ENCODE measurements at places on chromosomes 5 and 9. TPM values are rescaled to one million over a fixed set of nuclear protein-coding genes. Genes with fewer than 3 reads are reported as not detected.

PCDHA9 gene
- total RNA-seq = not detected

TAF11L5 gene
- not detected for total RNA-seq

TUSC1 gene
- 2.4 TPM for total RNA-seq

ARSI gene
- total RNA-seq = 0.65 TPM

GFPT2 gene
- total RNA-seq = 1.6 TPM

GRCh38 chr5:68225188-68225910 lies 9.8 kb downstream of the PIK3R1 start:
- no peaks in the 10 kb centered on the region for H3K27me3 ChIP-seq
- DNase-seq = no peak
- 0 out of 2 replicates have a peak, but pooled peaks cover 11% of the 10 kb centered on the region for H3K4me1 ChIP-seq
- H3K27ac ChIP-seq = peak overlapping the region; percentile 27
- peaks cover 8% of the 10 kb centered on the region for H3K36me3 ChIP-seq

GRCh38 chr5:15529821-15530220 lies 29.8 kb downstream of the FBXL7 start:
- H3K27ac ChIP-seq = no peak overlapping the region
- H3K4me1 ChIP-seq = no peaks in the 10 kb centered on the region
- H3K36me3 ChIP-seq = no peaks in the 10 kb centered on the region
- no peak overlapping the region for H3K4me3 ChIP-seq

DNA sequence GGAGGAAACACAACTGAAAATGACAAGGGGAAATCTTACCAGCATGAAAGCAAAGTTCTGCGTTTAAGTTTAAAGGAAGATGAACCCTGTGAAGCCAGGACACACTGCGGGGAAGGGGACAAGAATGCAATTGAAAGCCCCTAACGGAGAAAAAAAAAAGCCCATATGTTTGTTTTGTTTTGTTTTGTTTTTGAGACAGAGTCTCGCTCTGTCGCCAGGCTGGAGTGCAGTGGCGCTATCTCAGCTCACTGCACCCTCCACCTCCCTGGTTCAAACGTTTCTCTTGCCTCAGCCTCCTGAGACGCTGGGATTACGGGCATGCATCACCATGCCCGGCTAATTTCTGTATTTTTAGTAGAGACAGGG lies 2.9 kb downstream of the STK10 start:
- no peaks in the 10 kb centered on the region for H3K27me3 ChIP-seq
- no peak overlapping the region for H3K4me3 ChIP-seq
- no peaks in the 10 kb centered on the region for H3K36me3 ChIP-seq
- H3K4me1 ChIP-seq = peaks cover 8% of the 10 kb centered on the region

GRCh38 chr5:141793881-141794280 lies 84.3 kb downstream of the PCDH1 start:
- no peak overlapping the region for H3K27ac ChIP-seq
- H3K36me3 ChIP-seq = no peaks in the 10 kb centered on the region
- DNase-seq = no peak
- H3K4me3 ChIP-seq = no peak overlapping the region

Data from Caco-2 (cell line).